Activated CD4-positive, alpha-beta T cell treated with anti-CD3 and anti-CD28 coated beads for 36 hours (primary cell): ENCODE measurements at places on chromosomes 13 and 19. TPM values are rescaled to one million over a fixed set of nuclear protein-coding genes. Genes with fewer than 3 reads are reported as not detected.
A peak's percentile ranks its signal among the peaks of the same experiment; 100 is the strongest.

- DNase-seq: no peak
Observed at GRCh38 chr19:18718015-18718526, 34.6 kb downstream of the CRTC1 start.

Gene LRRC25
- total RNA-seq: not detected

DNA sequence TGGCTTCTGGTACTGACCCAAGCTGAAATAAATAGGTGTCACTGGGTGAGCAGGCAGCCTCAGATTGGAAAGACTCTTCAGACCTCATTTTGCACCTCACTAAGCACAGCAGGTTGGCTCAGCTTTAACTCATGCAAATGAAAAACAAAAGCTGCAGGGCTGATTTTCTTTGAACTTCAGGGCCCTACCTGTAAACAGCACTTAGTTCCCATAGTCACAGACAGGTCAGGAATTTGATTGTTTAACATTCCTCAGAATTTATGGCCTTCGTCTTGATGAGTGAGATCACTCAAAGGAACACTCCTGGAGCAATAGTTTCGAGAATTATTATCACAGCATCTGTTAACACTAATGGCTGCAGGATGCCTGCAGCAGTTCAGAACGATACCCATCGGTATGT lies 718.5 kb downstream of the EFNB2 start:
- DNase-seq: no peak

DNA sequence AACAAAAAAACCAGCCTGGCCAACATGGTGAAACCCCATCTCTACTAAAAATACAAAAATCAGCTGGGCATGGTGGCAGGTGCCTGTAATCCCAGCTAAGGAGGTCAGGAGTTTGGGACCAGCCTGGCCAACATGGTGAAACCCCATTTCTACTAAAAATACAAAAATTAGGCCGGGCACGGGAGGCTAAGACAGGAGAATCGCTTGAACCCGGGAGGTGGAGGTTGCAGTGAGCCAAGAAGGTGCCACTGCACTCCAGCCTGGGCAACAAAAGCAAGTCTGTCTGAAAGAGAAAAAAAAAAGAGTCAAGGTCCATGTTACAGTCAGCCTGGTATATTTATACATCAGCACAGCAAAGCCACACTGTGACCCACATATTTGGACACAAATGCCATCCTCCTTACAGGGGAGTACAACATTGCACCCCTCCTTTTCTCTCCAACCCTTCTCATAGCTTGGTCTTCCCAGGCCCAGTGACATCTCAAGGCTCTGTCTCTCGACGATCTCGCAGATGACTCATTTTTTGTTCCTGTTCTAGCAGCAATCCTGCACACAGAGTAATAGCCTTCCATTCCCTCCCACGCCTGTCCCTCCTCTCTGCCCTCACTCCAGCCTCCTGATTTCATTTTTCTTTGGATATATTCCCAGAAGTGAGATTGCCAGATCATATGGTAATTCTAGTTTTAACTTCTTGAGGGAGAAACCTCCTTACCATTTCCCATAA lies 21.0 kb upstream of the DPP9 start:
- DNase-seq: no peak

GRCh38 chr19:2425622-2426581 lies 1.5 kb downstream of the TIMM13 start:
- no peak for DNase-seq

DNA sequence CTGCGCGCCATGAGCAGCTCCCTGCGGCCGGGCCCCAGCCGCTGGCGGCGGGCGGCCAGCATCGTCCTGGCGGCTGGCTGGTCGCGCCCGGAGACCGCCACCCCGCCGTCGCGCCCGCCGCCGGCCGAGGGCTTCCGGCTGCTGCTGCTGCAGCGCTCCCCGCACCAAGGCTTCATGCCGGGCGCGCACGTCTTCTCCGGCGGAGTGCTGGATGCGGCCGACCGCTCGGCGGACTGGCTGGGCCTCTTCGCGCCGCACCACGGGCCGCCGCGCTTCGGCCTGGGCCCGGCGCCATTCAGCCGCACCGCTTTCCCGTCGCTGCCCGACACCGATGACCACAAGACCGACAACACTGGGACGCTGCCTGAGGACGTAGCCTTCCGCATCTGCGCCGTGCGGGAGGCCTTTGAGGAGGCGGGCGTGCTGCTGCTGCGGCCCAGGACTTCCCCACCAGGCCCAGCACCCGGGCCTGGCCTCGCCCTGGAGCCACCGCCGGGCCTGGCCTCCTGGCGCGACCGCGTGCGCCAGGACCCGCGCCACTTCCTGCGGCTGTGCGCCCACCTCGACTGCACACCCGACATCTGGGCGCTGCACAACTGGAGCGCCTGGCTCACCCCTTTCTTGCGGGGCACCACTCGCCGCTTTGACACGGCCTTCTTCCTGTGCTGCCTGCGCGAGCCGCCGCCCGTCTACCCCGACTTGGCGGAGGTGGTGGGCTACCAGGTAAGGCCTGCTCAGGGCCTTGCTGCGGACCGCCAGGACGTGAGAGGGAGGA lies 518 bp downstream of the NUDT19 start:
- peak; percentile 79 for DNase-seq

GRCh38 chr13:44195245-44195644 lies 178.4 kb upstream of the SERP2 start:
- DNase-seq: peak; percentile 41

Gene NECTIN2
- total RNA-seq: 0.93 TPM

GRCh38 chr13:73967397-73968165 lies 166.6 kb downstream of the KLF12 start:
- no peak for DNase-seq

DNA sequence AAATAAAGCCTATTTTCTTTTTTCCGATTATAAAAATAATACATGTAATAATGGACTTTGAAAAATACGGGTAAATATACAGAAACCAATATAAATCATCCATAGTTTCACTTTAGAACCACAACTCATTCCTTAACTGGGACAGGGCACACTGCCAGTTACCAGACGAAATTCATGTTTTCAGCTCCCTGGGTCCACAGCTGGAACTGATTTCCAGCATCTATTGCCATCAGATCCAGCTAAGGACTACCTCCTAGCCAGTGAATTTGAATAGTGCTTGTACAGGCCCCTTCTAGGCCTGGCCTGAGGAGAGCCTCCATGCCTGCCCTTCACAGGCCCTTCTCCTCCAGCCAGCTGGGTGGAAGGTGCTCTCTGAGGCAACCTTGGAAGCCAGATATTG lies 30.0 kb upstream of the ATP12A start:
- DNase-seq: no peak

Gene SKA3
- 40.7 TPM for total RNA-seq

DNA sequence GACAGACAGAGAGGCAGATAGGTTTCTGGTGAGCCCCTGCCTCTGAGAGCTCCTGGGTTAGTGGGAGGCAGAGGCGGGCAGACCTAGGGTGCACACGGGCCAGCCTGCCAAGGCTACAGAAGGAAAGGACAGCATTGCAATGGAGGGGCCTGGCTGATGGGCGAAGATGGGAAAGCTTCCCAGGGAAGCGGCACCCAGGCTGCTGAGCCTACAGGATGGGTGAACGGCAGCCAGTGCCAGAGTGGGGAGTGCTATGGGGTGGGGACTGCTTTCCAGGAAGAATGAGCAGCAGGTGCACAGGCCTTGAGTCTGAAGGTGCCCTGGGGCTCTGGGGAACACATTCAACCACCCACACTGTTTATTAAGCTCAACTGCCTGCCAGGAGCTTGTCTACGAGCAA lies 702 bp upstream of the MAG start:
- DNase-seq: no peak

DNA sequence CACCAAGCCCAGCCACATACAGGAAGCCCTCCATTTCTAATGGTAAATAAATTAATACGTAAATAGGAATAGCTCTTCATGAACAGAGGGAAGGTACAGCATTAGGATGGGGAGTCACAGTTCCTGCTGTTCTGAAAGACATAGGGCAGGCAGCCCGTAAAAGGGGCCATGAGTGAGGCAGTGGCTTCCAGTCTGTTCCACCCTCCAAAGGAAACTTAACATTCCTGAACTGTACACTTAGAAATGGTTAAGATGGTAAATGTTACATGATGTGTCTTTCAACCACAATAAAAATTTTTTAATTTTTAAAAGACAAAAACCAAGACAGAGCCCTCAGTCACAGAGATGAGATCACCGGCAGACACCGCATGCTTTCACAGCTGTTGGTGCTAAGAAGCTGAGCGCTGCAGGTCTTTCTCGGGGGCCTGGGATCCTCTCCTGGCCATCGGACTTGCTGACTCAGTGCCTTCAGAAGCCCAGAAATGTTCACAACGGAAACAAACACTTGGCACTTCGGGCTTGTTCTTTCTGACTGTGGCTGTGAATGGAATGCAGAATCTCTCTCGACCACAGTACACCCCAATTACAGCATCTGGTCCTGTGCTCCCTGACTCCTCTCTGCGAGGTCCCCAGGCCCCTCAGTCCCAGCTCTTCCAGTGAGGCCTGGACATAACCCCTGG lies 36.4 kb downstream of the EPS15L1 start:
- DNase-seq: no peak

Gene CGB5
- total RNA-seq: not detected

Gene ANKLE1
- total RNA-seq: 3.1 TPM

- peak; percentile 78 for DNase-seq
Observed at GRCh38 chr19:41792513-41793413, 3.6 kb upstream of the CEACAM3 start.

DNA sequence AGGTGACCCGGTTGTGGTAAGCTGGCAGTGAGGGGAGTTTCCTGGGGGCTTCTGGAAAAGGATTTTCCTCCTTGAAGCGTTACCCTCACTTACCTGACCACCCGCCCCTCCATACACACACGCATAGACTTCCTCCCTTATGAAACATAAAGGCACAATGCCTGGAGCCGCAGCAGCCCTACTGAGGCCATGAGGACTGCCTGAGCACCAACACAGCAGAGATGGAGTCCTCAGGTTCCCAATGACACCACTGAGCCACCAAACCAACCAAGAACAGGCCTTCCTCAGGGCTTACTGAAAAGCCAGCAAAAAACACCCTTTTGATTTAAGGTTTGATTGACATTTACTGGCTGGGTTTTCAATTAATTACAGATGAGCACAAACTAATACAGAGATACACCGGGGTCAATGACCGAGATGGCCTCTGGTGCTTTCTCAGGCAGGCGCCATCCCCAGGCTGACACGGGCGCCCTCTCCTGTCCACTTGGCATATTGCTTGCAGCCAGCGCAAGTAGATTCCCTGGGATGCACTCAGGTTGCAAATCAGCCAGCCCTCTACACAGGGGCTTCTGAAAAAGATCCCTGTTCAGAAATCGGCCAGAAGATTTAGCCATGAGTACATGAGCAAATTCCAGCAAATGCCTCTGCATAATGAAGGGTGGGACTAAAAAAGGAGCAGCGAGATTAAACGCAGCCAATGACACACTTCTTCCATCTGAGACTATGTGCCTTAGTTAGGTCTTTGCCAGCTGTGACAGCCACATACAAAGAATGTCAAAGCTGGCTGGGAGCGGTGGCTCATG lies 14.8 kb downstream of the OPA3 start:
- peak; percentile 84 for DNase-seq

Gene BST2
- total RNA-seq: 62.0 TPM

DNA sequence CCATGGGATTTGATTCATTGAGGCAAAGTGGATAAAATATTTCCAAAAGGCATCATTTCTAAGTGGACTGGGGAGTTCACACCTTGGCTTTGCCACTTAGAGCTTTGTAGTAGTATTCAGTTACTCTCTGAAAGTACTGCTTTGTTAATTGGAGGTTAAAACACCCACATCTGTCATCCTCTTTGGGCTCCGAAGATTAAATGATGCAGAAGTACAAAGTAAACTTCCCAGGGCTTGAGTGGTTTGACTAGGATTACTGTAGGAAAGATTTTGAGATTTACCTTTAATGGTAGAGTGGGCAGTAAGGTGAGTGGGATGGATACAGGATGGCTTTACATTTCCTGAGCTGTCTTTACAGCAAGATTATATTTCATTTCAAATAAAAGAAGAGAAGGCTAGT lies 42.4 kb downstream of the WASF3 start:
- no peak for DNase-seq

Gene CILP2
- 0.19 TPM for total RNA-seq

Gene FAM216B
- not detected for total RNA-seq

- DNase-seq: no peak
Observed at GRCh38 chr13:61410669-61411297, 4.9 kb downstream of the PCDH20 start.

DNA sequence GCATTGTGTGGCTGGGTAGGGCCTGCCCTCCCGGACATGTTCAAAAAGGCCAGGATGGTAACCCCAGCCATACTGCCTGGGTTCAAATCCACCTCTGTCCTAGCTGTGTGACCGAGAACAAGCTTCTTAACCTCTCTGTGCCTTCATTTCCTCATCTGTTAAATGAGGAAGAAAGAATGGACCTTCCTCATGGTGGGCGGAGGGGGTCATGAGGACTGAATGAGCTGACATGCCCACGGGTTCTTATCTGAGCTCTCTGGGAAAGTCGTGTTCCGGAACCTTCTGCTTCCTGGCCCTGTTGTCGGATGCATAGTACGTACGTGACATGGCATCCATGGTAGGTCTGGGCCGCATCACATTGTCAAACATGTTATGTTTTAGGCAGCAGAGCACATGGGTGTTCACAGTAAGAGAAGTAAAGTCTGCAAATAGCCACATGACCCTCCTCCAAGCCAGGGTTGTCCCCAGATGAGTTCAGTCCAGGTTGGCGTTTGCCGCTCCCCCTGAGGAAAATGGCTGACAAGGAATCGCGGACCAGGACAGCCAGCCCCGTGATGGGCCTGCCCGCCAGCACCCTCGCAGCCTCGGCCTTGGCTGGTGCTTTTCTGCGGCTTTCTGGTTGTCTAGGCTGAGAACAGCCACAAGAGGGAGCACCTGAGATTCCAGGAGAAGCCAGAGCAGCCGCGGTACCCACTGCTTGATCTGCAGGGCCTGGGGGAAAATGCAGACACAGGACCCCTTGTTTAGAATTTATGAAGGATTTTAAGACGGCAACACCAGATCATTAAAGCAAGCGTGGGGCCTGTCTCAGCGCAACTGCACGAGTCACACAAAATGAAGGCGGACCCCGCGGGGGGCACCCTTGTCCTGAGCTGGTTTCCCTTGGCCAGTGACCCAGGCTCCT lies 2.4 kb upstream of the NTN5 start:
- DNase-seq: peak; percentile 86

Gene KLK3
- not detected for total RNA-seq

DNA sequence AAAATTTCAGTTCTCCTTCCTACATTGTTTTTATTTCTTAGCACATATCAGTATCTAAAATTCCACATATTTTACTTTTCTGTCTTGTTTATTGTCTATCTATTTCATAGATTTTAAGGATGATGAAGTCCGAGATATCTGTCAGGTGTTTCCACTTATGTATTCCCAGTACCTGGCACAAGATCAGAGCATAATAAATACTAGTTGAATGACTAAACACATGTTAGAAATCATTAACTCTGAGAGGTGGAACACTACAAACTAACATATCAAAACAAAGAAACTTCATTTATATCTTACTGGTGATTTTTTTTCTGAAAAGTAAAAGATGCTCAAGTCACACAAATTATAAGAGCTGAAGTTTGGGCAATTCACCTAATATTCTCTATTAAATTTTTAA lies 1208.3 kb downstream of the PCDH9 start:
- no peak for DNase-seq

Gene ENOX1
- total RNA-seq: 0.48 TPM

Gene FFAR2
- not detected for total RNA-seq

GRCh38 chr13:37656247-37656940 lies 57.8 kb upstream of the POSTN start:
- no peak for DNase-seq

- DNase-seq: no peak
Observed at GRCh38 chr13:98370806-98371515, 193.9 kb upstream of the RNF113B start.
